ENCODE measurements at places on chromosomes 5 and 9. TPM values are rescaled to one million over a fixed set of nuclear protein-coding genes. Genes with fewer than 3 reads are reported as not detected.

GRCh38 chr9:133113163-133113948 lies 7.7 kb downstream of the RALGDS start:
- peak; percentile 51 for DNase-seq

GRCh38 chr5:131538177-131538593 lies 96.8 kb downstream of the RAPGEF6 start:
- DNase-seq: peak; percentile 83

- DNase-seq: no peak
Observed at GRCh38 chr5:14172149-14172795, 29.1 kb downstream of the TRIO start.

DNA sequence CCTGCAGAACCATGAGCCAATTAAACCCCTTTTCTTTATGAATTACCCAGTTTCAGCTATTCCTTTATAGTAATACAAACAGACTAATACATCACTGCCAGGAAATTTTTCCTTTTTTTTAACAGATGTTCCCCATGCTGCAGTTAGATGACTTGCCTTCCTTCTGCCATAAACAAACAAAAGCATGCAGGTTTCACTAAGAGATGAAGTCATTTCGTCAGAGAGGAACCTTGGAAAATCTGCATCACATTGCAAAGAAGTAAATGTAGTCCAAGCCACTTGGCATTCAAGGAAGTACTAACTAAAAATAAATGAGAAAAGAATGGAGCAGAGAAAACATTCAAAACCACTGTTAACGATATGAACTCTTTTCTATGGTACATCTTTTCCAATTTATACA lies 194.1 kb upstream of the EFNA5 start:
- peak; percentile 76 for DNase-seq

Gene FTMT
- total RNA-seq: not detected

DNA sequence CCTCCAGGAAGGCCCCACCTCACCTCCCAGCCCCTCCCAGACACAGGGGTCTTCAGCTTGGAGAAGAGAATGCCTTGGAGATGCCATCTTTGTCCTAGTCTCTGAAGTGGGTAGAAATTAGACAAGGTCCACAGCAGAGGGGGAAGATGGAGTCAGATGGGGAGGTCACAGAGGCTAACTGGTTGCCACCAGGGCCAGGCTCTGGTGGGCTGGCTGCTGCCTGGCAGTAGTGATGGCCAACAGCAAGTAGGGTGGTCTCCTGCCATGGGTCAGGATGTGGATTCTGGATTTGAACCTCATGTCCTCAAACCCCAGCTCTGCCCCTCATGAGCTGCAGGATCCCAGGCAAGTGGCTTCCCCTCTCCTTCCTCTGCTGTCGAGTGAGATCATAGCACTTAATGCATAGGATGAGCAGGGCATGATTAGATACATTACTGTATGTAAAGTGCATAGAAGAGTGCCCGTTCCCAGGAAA lies 38.7 kb upstream of the NEK6 start:
- DNase-seq: no peak

DNA sequence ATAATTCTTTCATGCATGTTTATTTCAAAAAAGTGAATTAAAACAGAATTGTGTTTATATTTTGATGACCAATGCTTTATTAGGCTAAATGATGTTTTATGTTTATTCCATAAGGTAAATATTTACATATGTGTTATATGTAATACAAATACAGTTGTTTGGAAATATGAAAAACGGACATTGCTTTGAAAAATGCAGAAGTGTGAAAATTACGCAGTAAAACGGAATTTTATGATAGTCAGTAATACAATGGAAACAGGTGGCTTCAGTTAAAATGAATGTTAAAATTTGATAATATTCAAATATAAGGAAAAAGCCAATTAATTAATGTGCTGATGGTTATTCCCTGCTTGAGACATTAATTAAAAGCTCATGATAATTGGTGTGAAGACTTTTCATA lies 1633.8 kb downstream of the MAT2B start:
- DNase-seq: no peak

DNA sequence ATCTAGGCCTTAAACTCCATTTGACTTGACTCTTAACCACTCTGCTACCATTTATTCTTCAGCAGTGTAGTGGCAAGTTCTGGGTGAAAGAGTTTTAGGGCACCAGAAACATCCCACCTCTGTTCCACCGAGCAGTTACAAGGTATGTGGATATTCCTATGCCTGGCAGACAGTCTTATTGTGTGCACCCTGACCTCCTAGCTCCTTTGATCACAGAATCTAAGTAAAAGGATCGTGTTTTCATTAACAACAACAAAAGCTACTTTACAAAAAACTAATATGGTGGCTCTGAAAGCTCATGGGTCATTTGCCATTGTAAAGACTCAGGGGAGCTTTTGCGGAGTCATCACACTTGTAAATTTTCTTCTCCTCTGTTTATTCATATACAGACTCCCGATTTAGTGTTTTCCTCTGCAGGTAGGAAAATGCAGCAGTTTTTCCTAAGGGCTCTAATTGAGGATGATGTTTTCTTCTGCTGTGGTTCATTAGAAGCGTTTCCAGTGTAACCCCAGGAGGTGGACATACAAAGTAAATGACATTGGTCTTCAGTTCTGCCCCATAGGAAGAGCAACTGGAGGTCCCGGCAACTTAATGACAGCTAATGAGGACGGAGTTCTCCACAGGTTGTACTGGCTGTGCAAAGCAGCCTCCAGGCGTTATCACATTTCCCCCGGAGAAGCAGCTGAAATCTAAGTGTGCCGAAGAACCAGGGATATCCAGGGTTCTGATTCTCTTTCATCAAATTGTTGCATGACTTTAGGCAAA lies 78.2 kb downstream of the ATP10B start:
- DNase-seq: no peak

DNA sequence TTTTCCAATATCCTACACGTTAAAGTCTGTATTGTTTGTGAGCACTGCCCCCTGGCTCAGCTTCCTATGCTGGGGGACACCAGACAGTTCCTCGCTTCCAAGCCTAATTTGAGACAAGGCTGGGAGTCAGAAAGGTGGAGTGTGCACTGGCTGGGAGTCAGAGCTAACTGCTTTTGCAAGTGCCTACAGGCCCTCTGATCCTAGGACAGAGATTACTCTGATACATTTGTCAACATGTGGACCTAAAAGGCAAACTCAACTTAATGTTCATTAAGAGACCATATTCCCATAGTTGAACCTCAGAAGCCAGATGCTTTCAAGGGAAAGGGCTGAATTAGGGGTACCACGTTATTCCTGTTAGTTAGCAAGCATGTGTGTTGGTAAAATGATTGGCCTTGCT lies 80.8 kb downstream of the NIPSNAP3B start:
- DNase-seq: no peak

DNA sequence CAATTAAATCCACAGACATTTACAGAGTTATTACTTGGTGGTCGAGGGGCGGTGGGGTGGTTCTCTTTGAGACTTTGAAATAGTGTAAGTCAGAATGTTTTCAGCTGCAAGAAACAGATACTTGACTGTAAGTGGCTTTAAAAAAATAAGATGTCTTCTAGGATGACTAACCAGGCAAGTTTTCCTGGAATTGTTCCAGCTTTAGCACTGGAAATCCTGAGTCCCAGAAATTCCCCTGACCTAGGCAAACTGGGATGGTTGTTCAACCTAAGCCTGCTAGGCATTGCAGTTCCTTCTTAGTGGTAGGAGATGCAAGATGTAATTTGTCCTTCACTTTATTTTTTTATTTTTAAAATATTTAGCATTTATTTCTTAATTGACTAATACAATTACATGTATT lies 169.5 kb upstream of the POC5 start:
- DNase-seq: no peak

DNA sequence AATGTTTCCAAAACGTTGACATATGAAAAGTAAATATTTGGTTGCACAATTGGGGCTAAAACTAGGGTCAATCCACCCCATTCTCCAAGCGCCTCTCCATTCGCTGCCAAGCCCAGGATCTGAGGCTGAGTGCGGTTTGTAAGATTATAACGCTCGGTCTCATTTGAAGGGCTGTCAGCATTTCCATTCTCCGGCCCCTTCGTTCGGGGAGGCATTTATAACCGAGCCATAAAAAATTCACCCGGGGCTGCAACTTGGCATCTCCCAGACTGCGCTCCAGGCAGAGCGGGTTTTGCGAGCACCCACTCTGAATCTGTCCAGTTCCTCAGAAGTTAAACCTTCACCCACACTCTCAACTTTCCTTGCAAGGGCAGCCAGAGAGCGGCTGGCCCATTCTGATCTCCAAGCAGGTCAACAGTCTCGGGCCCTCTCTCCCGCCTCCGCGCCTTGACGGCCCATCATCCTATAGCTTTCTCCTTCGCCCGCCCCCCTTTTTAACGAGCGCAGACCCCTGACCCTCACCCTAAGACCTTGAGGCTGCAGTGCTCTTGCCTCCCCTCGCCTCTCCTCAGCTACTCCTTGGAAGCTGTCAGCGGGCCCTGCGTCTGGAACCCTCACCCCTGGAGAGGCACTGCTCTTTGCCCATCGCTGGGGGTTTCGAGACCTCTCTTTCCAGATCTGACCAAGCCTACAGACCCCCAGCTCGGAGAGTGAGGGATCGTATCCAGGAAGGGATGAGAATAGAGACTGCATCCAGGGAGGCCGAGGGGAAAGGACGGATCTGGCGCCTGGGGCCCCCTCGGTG lies 1.1 kb downstream of the SLIT3 start:
- no peak for DNase-seq

DNA sequence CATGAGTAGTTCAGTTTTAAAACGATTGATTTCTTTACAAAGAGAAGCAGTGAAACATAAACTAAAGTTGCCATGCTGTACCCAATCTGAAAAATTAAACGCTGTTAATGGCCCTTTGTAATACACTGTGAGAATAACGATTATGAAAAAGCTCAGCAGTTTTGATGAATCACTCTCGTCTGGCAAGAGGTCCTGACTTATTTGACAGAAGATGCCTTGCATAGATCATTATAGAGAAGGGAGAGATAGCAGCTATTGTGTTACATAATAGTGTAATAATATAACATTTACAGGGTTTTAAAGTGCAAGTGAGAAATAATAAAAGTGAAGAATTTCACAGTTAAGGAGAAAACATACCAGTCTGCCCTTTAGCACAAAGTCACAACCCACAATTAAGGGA lies 361.5 kb upstream of the CDH10 start:
- DNase-seq: no peak

- DNase-seq: no peak
Observed at GRCh38 chr9:8070779-8071444, 271.3 kb upstream of the DMAC1 start.

Gene SARDH
- 5.0 TPM for total RNA-seq

- peak; percentile 19 for DNase-seq
Observed at GRCh38 chr5:82018462-82018861, 46.6 kb downstream of the ATG10 start.

- no peak for DNase-seq
Observed at GRCh38 chr5:68720884-68721610, 372.8 kb upstream of the SLC30A5 start.

Gene RUSC2
- total RNA-seq: 18.3 TPM

Gene PLEKHG4B
- total RNA-seq: 1.1 TPM

DNA sequence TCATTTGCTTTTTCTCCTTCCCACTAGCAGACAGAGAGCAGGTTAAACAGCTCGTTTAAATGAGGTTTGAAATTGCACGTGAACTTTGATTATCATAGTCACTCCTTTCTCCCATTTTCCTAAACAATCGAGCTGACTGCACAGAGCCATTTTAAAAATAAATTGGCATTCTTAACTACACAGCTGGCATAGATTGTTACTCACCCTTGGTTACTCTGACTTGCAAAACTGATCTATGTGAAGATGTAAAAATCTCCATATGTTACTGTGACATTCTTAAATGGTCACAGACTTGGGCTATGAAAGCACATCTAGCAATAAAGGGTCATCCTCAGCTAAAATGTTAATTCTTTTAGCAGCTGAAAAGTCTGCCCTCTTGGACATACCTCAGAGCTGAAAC lies 368.5 kb downstream of the DTWD2 start:
- no peak for DNase-seq

Measured in IMR-90 (cell line).